ENCODE measurements at places on chromosomes 12 and 14.

DNA sequence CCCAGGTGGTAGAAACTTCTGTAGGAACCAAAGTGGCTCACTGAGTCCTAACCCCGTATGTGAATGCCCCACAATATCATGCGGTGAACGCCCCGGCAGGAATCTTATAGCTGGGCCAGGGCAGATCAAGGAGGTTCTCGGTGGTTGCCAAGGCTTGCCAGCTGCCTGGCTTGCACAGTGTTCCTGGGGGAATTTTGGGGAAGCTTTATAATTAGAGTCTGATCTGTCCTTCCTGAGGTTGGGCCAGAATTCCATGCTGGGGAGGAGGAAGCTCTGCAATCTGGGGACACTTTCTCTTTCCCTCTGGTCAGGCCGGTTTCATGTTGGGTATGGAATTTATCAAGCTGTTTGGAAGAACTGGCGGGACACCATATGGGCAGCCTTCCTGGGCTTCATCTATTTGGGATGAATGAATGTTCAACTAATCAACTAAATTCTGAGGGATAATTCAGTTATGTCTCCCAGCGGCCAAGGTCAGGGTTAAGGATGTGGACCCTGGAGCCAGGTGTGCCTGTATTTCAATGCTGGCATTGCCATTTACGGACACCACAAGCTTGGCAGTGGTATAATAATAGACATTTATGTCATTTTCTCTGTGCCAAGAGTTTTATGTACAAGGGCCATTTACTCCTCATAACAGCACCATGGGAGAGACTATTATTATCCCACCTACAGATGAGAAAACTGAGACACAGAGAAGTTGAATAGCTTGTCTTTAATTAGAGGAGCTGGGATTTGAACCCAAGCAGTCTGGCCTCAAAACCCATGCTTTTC is 54.3 kb downstream of the SVOP start:
- peak; percentile 64 for DNase-seq

DNA sequence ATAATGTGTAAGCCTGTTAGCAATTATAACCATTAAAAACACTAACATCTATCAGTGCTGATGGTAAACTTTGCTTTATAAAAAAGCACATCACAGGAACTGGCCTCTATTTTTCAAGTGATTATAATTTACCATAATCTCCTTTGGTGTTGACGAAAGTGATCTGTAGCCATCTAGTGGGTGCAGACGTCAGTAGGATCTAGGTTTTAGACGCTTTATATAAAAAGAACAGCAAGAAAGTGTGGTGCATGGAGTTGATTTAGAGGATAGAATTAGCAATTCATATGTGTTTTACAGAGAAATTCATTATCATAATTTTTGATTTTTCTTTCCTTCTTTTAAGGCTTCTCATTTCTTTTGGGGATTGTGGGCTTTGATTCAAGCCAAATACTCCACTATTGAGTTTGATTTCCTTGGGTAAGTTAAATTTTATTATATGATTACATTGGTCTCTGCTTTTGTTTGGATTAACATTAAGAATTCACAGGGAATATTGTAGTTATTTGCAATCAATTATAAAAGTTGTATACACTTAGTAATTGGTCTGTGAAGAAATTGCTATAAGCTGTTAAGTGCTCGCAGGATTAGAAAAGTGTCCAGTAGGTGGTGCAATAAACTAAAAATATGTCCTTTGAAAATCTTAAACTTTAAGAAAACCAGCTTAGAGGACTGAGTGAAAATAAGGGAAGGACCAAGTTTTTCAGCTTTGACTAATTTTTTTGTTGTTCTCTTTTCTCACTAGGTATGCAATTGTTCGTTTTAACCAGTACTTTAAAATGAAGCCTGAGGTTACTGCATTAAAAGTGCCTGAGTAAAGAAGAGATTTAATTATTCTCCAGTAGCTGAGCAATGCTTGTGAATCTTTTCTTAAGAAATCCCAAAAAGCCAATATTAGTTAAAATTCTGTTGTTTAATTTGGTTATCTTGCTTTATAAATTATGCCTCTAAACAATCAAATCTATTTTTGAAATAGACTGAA is 59.5 kb downstream of the ETNK1 start:
- DNase-seq, result peak; percentile 37

- DNase-seq, result no peak
Observed at GRCh38 chr12:60594035-60594711, 998.3 kb downstream of the SLC16A7 start.

GRCh38 chr12:31353750-31354708 is 28.1 kb upstream of the SINHCAF start:
- DNase-seq, result no peak

DNA sequence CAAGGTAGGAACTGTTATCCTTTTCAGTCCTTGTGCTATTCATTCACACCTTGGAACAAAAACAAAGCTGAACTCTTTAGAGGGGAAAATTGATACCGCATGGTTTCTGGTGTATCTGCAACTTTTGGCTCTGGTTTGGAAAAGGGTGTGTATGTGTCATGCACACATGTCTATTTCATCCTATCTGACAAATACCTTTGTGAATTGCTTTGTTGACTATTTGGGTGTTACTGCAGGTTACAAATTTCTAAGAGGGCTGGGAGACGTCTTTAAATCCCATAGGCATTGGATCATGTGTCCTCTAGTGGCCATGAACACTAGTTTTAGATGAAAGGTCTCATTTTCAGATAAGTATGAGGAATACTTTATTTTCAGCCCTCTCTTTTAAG is 59.9 kb upstream of the IFNG-AS1 start:
- DNase-seq, result no peak

DNA sequence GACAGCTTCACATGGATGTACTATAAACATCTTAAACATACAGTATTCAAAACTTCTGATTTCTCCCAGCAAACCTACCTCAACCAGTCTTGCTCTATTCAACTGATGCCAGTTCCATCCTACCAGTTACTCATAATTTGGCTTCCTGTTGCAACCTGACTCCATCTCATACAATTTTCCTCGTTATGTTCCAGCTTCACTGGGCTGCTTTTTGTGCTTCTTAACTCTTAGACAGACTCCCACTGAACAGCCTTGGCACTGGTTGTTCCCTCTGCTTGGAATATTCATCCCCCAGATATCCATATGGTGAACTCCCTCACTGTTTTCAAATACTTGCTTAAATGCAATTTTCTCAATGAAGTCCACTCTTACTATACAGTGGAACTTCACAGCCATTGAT is 249.2 kb downstream of the AEBP2 start:
- DNase-seq, result no peak

DNA sequence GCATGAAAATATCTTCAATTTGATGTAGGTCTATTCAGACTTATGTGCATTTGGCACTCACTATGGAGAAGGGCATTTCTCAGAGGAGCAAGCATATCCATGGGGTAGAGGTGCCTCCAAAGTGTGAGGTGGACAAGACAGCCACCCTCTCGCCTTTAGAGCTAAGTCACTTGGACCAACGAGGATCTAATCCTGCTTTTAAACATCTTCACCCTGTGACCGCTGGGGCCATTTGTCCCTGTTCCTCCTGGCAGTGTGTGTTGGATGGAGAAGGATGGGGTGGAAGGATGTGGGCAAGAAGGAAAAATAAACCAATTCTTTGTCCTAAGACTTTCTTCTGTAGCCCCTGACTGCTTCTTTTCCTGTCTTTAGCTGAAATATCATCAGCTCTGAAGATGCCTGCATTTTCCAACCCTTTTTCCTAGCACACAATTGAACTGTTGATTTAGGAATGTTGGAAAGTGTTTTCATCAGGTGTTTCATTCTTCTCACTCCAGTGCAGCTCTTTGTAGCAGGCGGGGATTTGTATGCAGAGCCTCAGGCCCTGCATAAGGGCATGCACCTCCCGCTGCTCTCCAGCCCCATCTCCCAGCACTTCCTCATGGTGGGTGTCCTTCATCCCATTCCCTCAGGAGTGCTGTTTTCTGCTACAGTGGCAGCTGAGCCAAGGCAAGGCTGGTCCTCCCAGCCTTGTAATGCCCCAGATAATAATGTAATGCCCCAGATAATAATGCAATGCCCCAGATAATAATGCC is 5.3 kb downstream of the FGF6 start:
- no peak for DNase-seq

- no peak for DNase-seq
Observed at GRCh38 chr14:97802430-97803373, 1005.5 kb downstream of the VRK1 start.

DNA sequence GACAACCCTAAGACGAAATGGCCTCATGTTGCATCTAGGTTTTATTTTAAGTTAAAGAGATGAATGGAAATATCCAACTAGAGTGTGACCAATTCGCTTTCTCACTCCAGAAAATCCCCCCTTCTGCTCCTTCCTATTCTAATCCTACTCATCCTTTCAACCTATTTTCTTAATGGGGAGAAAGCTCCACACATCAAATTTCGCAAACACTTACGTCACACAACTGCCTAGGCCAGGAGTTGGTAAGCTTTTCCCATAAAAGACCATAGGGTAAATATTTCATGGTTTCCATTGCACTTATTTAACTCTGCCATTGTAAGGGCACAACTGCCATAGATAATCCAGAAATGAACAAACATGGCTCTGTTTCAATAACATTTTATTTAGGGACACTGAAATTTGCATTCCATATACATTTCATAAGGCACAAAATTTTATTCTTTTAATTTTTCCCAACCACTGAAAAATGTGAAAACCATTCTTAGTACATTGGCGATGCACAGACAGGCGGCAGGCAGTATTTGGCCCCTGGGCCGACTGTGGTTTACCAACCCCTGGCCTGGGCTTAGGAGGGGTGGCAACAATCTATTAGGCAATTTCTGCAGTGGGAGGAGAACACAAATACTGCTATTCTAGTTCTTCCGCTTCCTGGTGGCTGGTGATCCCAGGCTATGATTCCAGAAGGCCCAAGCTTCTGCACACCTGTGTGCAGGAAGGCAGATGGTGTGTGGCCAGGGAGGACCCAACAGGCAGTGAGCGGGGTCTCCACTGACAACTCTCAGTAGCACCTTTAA is 67.2 kb upstream of the FOXN3 start:
- DNase-seq, result no peak

- no peak for DNase-seq
Observed at GRCh38 chr14:50072395-50072794, 44.0 kb downstream of the VCPKMT start.

- no peak for DNase-seq
Observed at GRCh38 chr14:69553252-69553651, 21.4 kb downstream of the CCDC177 start.

DNA sequence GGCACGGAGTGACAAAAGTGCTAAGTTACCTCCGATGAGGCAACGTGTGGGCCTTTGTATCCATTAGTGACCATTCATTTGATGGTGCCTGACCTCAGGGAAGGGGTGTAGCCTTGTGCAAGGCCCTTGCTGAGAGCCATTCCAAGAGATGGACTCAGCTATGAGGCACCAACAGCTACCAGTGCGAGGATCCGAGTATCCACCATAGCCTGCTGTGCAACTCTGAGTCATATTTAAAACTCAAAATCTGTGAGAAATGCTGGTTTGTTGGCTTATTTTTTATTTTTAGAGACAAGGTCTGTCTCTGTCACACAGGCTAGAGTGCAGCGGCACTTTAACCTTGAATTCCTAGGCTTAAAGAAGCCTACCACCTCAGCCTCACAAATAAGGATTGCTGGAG is 25.1 kb upstream of the WNK1 start:
- no peak for DNase-seq

GRCh38 chr12:96227365-96228106 is 33.4 kb downstream of the ELK3 start:
- no peak for DNase-seq

DNA sequence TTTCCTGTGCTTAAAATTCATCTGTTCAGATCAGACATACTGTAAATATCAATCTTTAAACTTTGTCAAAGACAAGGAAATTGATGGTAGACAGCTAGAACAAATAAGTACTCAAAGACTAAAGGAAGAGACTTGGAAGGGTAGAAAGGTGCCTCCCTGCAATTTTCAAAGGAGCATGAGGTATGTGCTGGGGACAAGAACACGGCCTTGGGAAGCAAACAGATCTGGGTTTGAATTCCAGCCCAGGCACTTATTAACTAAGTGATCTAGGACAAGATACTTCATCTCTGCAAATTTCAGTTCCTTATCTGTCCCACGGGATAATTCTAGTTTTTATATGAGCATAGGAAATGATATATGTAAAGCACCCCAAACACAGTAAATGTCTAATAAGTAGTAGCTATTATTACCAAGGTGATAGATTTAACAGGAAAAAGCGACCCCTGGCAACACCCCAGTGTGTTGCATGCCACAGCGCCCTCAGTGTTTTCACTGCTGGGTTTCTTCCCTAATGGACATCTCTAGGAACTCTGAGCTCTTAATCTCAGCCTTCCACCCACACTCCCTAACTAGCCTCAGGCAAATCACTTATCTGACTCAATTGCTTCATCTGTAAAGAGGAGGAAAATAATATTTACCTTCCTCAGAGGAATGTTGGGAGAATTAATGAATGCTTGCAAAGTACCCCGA is 44.7 kb upstream of the BMP4 start:
- no peak for DNase-seq

- DNase-seq, result no peak
Observed at GRCh38 chr14:92579244-92579936, 65.8 kb downstream of the RIN3 start.
